ENCODE measurements at places on chromosomes 6 and 20.

DNA sequence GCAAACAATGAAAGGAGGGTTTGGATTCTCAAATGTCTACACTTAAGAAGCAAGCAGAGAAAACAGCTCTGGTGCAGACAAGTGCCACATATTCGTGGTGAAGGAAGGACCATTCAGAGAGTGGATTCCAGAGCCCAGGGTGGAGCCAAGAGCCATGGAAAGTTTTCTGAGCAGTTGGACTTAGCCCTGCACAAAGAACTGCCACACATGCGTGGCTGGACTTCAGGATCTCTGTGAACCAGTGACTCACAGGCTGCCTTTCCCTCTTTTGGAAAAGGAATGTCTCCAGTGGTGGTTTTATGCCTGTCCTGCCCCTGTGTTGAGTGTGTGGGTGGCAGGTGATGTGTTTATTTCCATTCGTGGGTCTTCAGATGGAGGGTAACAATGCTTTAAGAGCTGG is 489.5 kb downstream of the CDH26 start:
- DNase-seq = no peak

GRCh38 chr6:434051-434705 is 42.6 kb downstream of the IRF4 start:
- no peak for DNase-seq

DNA sequence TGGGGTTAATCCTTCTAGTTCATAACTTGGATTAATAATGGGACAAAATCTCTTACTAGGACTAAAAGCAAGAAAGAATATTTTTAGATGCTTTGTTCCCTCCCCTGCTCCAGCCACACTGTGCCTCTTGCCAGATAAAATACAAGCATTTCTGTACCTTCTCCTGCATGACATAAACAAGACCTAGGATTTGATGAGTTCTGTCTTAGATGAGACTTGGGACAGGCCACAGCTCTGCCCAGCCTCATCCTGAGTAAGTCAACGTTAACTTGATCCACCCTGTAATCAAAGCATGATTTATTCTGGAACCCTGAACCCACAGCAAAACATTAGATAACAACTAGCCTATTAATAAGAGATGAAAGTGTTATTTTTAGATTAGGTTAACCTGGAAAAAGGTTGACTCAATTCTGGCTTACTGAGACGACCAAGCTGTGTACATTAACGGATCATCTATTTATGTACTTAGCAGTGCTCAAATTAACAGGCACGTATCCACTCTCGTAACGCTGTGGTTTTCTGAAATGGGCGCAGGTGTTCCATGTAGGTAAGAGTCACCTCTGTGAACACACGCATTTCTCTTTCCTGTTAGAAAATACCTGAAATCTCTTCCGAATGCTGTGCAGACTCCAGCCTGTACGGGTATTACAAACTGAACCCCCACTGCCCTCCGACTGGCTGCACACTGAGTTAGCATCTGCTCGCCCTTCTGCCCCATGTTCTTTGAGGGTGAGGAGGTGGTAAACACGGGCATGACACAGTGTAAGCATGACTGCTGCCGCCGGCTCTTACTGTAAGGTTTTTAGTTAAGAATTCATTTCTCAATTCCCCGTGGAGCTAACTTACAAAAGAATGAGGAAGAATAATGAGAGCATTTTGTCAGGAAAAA is 132.1 kb upstream of the FOXQ1 start:
- no peak for DNase-seq

DNA sequence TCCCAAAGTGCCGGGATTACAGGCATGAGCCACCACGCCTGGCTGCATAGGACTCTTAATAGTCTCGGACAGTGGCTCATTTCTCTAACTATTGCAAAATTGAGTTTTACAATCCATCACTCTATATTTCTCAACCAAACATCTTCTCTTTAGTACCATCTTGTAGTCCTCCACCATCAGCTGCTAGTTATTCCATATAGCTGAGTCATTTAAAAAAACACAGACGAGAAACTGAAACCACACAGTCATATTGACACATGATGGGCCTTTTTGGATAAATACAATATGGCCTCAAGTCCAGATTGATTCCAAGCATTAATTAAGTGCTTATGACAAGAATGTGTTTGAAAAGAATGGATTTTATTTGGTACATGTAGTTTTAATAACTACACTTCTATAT is 599.1 kb downstream of the MEI4 start:
- DNase-seq = no peak

DNA sequence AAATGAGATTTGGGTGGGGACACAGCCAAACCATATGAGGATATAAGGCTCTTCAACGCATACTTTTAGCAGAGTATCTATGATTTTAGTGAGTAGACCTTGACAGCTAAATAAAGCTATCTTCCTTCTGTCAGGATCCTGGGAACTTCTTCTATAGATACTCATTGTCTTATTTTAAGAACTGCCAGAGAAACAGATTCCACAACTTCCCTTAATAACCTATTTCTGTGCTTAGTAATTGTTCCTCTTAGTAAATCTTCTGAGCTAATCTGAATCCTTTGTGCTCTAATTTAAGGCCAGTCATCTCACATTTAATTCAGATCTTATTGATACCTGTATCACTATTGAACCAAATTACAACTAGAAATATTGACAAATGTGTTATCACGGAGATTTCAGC is 64.0 kb upstream of the CEP85L start:
- no peak for DNase-seq

- no peak for DNase-seq
Measured at GRCh38 chr20:19903168-19903811, 113.9 kb upstream of the NAA20 start.

GRCh38 chr6:5178806-5179205 is 81.9 kb downstream of the LYRM4 start:
- DNase-seq = no peak

DNA sequence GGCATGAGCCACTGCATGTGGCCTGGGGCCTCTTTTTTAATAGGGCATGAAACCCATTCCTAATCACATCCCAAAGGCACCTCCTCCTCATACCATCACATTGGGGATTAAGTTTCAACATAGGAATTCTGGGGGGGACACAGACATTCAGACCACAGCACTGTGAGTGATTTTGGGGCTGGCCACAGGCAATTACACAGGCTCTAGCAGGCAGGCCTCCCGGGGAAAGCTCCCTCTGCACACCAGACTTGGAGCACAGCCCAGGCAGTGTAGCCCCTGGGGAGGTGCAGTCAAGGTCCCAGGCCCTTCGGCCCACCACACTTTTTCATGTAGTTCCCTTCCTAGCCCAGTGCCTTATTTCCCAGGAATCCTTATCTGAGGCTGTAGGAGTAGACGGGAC is 5.5 kb downstream of the SFT2D1 start:
- DNase-seq = no peak

DNA sequence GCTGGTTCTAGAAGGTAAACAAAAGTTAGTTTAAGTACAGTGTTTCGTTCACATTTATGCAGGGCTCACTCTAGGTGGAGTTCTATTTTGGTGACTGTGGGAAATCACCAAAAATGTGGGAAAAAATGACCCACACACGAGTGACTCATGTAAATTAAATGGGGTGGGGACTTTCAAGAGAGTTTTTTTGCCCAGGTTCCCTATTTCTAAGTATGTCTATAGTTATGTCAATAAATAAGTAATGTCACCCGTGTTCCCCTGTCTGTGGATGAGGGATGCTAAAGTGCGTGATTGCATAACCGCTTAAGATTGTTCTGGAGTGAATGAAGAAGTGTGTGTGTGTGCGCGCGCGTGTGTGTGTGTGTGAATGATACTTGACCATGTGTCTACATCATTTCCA is 69.1 kb downstream of the MYB start:
- no peak for DNase-seq

Measured in dorsolateral prefrontal cortex (tissue), 122 donors.